ENCODE measurements at places on chromosomes 3 and 15.

DNA sequence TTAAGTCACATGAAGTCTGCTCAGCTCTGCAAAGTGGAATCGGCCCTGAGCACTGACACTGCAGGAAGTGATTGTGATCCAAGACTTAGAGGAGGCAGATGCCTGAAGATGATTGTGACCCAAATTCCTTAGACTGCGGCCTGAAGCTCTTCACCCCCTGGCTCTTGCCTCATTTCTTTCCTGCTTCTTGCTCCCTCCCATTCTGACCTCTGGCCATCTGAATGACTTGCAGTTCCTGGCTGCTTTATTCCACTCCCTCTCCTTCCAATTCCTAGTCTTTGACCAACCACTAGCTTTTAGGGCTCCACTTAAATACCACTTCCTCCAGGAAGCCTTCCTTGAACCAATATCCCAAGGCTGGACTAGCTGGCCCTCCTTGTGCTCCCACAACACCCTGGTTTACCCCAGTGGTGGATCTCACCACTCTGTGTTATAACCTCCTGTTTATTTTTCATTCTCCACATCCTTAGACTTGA, 9.9 kb upstream of the EPB42 start:
- no peak for DNase-seq

DNA sequence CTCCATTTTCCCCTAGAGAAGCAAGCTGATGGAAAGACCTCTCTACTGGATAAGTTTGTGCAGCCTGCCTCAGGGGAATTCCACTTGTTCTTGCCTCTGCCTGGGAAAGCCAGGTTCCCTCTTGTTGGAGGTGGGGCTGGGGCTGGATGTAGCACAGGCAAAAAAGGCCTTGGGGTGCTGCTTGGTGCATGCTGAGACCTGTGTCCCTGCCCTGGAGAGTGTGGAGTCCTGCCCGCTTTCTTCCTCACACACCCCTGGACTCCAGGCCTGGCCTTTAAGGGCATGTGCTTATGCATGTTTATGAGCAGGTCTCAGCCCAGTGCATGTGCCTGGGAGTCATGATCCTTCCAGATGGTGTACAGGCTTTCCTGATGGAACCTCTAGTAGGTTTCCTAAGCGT, 23.5 kb upstream of the JMJD7 start:
- DNase-seq, result no peak

- no peak for DNase-seq
These were observed 211.9 kb downstream of the LRRN1 start for GRCh38 chr3:4011166-4011565.

- DNase-seq, result no peak
These were observed 83.5 kb upstream of the LIPC start for GRCh38 chr15:58348095-58348812.

- no peak for DNase-seq
These were observed 16.3 kb upstream of the VPS8 start for GRCh38 chr3:184795522-184796190.

GRCh38 chr15:68192117-68192516, 13.0 kb downstream of the CALML4 start:
- DNase-seq, result no peak

GRCh38 chr15:57150066-57150865, 226.0 kb upstream of the CGNL1 start:
- DNase-seq, result no peak

- DNase-seq, result no peak
These were observed 58.1 kb upstream of the CA12 start for GRCh38 chr15:63439536-63440264.

- DNase-seq, result no peak
These were observed 48.2 kb downstream of the MDFIC2 start for GRCh38 chr3:70264122-70264780.

- no peak for DNase-seq
These were observed 471.8 kb downstream of the GRM7 start for GRCh38 chr3:7332696-7333095.

DNA sequence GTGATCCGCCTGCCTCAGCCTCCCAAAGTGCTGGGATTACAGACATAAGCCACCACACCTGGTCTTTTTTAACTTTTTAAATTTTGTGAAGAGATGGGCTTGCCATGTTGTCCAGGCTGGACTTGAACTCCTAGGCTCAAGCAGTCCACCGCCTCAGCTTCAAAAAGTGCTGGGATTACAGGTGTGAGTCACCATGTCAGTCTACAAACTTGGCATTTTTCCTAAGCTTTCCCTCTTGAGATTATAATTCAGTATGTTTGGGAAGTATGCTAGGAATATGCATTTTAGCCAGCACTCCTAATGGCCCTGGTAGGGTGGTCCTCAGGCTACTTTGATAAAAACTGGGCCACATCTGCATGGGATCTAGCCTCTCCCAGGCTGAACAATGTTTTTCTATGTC, 4.4 kb downstream of the WDR73 start:
- no peak for DNase-seq
